ENCODE measurements at places on chromosomes 1 and 21.
A peak's percentile ranks its signal among the peaks of the same experiment; 100 is the strongest.

DNA sequence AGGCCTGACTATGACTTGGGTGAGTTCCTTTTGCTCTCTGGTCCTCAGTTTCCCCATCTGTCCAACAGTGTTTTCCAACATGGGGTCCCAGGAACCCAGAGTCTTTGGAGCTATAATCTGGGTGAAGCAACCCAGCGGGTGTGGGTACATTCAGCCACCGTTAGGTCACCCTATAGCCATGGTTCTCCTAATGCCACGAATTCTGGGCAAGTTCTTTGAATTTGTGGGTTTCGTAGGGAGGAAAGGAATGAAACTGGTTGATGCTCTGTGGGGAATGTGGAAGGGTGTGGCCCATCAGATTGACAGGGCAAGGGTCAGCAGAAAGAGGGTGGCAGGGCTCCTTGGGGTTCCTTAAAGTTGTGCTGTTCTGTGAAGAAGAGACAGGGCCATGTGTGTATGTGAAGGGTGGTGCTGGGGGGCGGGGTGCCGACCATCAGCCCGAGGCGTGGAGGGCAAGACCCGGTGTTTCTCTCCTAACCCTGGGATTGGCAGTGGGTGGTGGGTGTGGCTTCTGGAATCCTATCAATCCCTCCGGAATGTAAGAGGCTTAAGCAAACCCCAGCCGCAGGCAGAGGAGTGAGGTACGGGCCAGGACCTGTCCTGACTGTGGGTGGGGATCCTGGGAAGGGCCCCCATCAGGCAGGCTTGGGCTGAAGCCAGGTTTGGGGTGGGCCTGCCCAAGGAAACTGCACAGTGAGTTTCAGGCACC lies 35.5 kb upstream of the ZNF362 start:
- no peak for DNase-seq

DNA sequence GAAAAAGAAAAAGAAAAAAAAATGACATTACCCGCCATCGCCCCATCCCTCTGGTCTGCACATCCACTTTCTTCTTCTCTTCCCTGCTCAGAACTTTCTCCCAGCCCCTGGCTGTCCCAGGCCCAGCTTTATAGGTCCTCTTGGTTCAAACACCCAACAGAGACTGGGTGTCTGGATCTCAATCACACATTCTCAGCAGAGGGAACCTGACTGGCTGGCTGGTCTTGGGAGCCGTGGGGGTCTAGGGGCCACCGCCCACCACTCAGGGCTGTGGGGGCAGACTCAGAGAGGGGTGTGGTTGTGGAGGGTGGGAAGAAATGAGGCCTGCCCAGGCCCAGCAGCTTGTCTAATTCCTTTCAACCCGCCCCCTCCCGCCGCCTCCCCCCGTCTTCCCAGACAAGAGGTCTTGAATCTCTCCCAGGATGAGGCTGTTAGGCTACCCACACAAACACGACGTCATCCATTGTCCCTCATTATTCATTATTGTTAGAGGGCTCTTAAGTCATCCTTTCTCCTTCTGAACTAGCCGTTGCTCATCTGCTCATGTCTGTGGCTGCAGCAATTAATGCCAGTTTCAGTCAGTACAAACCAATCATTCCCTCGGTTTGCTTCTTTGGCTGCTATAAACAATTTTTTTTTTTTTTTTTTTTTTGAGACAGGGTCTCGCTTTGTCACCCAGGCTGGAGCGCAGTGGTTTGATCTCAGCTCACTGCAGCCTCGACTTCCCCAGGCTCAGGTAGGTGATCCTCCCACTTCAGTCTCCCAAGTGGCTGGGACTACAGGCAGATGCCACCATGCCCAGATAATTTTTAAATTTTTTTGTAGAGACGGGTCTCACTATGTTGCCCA lies 40.6 kb upstream of the CLIC4 start:
- no peak for DNase-seq

GRCh38 chr1:44677201-44677766 lies 2.8 kb downstream of the ARMH1 start:
- DNase-seq = peak; percentile 36

DNA sequence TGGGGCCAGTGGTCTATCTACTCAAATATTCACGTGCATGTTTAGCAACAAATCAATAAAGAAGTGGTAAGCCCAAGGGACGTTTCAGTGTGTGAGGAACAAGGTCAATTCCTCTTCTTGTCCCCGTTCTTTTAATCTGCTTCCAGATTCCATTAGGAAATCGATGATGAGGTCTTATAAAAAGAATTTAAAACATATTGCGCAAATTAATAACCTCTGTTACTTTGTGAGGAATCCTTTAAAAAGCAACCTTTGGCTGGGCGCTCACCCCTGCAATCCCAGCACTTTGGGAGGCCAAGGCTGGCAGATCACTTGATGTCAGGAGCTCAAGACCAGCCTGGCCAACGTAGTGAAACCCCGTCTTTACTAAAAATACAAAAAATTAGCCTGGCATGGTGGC lies 113.0 kb upstream of the TMPRSS2 start:
- no peak for DNase-seq

GRCh38 chr1:101346419-101346818 lies 109.6 kb downstream of the S1PR1 start:
- DNase-seq = no peak

Measured in T-helper 2 cell (primary cell).